ENCODE measurements at places on chromosomes 12 and 14. TPM values are rescaled to one million over a fixed set of nuclear protein-coding genes. Genes with fewer than 3 reads are reported as not detected.

Gene CDKN3
- total RNA-seq = 152 TPM

Gene KRT5
- total RNA-seq = not detected

Gene IRAK4
- 23.6 TPM for total RNA-seq

Gene MORN3
- total RNA-seq = 0.19 TPM

Gene RTN1
- total RNA-seq = 18.6 TPM

Gene FGF6
- not detected for total RNA-seq

Gene MYL2
- not detected for total RNA-seq

Gene SLC25A47
- not detected for total RNA-seq

Gene MIP
- total RNA-seq = not detected

Gene TBX5
- total RNA-seq = not detected

Gene GPD1
- total RNA-seq = 1.4 TPM

Gene ENDOU
- not detected for total RNA-seq

Gene SFSWAP
- 42.3 TPM for total RNA-seq

Gene HNF1A
- not detected for total RNA-seq

Gene DNAH10
- total RNA-seq = 0.26 TPM

Gene SAMD15
- 2.2 TPM for total RNA-seq

Gene CLEC4D
- 0.19 TPM for total RNA-seq

Gene MYF6
- 0.43 TPM for total RNA-seq

Gene LTB4R
- total RNA-seq = 1.9 TPM

Gene MYF5
- total RNA-seq = not detected

Gene APOF
- total RNA-seq = not detected

Gene PGF
- 1.0 TPM for total RNA-seq

Gene TTC9
- total RNA-seq = 3.5 TPM

Gene MAP3K9
- total RNA-seq = 14.9 TPM

Gene NTF3
- 11.0 TPM for total RNA-seq

Gene C14orf180
- total RNA-seq = not detected

Gene SPTSSA
- 43.0 TPM for total RNA-seq

Gene LIN7A
- total RNA-seq = 31.7 TPM

All from neural progenitor cell (in vitro differentiated cells).